Activated CD4-positive, CD25-positive, alpha-beta regulatory T cell treated with anti-CD3 and anti-CD28 coated beads, Interleukin-2, amount 50 U/mL, for 16 hours (primary cell): ENCODE measurements at places on chromosomes 12 and 14.

GRCh38 chr12:47808050-47808449, 11.7 kb downstream of the HDAC7 start:
- DNase-seq, result peak; percentile 62

GRCh38 chr14:52314595-52315354, 663 bp downstream of the PTGER2 start:
- no peak for DNase-seq

GRCh38 chr12:31321186-31321896, 4.6 kb downstream of the SINHCAF start:
- DNase-seq, result no peak

DNA sequence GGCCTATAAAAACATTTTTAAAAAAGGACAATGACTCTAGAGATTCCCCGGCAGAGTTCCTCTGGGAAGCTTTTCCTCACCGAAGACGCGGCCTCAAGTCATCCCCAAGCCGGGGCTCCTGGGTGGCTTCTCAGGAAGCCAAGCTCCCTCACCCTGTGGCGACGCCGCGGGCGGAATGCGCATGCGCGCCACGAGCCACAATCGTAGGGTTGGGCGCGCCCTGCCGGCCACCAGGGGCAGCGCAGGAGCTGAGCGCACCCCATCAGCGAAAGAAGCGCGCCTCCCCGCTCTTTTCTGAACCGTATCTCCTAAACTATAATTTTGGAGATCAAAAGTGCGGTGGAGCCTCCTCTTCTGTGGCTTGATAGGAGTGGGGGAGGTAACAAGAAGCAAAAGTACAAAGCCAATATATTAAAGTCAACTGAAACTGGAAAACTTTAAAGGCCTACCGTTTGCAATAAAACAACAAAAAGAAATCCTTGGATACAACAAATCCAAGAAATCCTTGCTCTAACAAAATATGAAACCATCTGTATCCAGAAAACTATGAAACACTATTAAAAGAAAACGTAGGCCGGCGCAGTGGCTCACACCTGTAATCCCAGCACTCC, 17.4 kb upstream of the CHFR start:
- peak; percentile 79 for DNase-seq

GRCh38 chr12:69508621-69509020, 38.4 kb downstream of the FRS2 start:
- DNase-seq, result no peak

GRCh38 chr14:93067088-93067487, 48.6 kb downstream of the ITPK1 start:
- no peak for DNase-seq

DNA sequence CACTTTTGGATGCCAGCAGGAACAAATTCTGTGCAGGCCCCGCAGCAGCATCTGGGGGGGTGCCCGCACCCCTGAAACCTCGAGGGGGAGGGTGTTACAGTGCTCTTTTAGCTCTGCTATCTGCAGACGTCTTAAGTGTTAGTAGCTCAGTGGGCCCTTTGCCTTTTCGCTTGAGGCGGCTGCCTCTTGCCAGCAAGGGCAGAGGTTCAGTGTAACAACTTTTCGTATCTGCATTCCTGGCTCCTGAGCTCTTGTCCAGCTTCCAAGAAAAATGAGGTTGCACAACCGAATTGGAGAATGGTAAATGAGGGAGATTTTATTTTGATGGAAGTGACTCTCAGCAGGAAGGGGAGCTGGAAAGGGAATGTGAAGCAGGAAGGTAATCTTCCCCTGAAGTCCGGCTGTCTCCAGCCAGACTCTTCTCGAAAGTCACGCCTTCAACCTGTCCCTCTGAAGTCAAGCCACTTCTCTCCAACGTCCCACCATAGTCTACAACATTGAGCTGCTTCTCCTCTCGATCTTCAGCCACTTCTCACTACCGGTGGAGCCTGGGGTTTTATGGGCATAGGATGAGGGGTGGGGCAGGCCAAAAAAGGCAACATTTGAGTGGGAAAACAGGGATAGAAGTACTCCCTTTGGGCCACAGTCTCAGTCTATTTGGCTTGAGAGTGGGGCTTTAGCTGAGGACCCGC, 17.8 kb downstream of the TAS2R50 start:
- DNase-seq, result no peak

- DNase-seq, result no peak
These were observed 65.0 kb downstream of the CHST11 start for GRCh38 chr12:104521731-104522130.

GRCh38 chr12:22765421-22766130, 140.6 kb downstream of the ETNK1 start:
- no peak for DNase-seq

DNA sequence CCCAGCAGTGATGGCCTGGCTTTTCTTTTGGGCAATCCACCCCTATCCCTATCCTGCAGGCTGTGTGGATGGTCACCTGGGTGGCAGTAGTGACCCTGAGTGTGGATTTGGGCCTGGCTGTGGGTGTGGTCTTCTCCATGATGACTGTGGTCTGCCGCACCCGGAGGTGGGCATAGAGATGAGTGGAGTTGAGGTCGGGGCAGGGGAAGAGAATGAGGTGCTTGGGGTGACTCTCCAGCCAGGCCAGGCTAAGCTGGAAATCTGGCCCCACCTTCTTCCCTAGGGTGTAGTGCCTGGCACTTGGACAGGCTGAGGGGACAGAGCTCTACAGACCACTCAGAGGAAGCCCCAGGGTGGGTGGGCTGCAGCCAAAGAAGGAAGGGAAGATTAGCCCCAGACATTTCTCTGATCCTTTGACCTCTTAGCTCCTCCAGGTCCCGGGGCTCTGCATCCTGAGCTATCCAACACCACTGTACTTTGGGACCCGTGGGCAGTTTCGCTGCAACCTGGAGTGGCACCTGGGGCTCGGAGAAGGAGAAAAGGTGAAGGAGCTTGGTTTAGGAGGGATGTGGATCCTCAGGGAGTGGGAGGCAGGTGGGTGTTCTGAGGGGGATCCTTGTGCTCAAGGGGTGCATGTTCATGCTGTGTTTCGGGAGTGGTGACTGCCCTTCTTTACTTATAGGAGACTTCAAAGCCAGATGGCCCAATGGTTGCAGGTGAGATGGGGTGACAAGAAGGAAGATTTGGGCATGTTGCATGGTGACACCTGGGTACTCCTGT, 8.4 kb downstream of the B4GALNT1 start:
- no peak for DNase-seq

DNA sequence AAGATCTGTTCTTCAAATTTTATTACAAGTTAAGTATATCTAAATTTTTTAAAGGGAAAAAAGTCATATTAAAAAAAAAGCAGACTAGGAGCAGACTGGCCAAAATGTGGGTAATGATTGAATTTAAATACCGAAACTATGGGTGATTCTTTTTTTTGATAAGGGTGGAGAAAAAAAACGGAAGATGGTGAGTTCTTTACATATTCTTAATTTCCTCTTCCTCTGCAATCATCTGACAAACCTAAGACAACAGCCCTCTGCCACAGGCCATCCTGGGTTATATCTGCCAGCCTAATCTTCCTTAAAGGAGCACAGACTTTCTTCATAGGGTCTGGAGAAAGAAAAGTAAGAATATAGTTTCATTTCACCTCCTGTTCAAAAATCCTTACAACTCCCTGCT, 108.0 kb downstream of the PPP2R5E start:
- DNase-seq, result no peak

- no peak for DNase-seq
These were observed 114.0 kb upstream of the TMPO start for GRCh38 chr12:98401427-98401826.

- DNase-seq, result no peak
These were observed 4.0 kb downstream of the ACVRL1 start for GRCh38 chr12:51911307-51911706.

- DNase-seq, result no peak
These were observed 39.7 kb downstream of the CD163L1 start for GRCh38 chr12:7404275-7404674.

- DNase-seq, result no peak
These were observed 308.1 kb downstream of the EGLN3 start for GRCh38 chr14:33642691-33643244.

- DNase-seq, result no peak
These were observed 156.3 kb downstream of the NUBPL start for GRCh38 chr14:31717294-31718085.

DNA sequence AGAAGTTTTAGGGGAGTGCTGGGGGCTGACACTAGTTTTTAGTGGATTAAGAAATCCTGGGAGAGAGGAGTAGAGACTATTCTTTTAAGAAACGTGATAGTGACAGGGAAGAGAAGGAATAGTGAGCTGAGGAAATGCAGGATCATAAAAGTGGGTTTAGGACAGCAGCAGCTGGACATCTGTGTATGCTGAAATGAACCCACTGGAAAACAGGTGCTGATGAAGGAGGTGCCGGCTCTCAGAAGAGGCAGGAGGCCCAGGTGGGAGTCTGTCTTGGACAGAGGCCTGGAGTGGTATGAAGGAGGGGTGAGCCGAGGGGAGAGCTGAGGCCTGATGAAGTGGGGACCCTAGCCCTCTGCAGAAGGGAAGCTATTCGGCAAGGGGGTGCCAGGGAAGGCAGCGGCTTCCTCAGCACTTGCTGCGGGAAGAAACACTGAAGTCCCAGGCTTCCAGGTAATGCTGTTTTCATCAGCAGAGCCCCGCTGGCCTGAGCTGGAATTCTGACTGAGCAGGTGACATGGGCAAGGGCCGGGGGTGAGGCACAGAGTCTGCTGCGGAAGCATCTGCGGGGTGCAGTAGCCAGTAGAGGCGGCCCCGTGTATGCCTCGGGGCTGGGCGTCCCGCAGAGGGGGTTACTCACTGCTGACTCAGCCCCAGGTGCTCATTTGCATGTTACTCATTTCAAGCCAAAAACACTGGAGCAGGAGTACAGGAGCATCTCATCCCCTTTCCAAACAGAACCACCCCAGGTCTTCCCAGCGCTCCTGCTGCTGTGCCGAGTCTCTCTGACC, 89.7 kb downstream of the TMCC3 start:
- no peak for DNase-seq

DNA sequence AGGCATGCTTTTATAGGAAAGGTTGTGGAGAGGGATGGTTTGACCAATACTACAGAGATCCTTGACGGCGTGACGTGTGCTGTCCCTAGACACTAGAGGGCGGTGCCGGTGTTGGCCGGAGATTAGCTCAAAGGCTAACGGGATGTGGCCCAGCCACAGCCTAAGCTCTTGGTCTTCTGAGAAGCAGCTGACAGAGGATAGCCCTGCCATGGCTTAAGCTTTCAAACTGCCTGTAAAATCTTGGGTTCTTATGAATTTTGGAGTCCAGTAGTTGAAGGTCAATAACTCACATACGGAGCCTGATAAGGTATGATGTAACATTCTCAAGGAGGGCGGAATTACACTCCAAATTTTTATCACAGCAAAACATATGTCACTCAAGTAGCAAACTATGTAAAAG, 515.7 kb upstream of the ATXN7L3B start:
- DNase-seq, result no peak

DNA sequence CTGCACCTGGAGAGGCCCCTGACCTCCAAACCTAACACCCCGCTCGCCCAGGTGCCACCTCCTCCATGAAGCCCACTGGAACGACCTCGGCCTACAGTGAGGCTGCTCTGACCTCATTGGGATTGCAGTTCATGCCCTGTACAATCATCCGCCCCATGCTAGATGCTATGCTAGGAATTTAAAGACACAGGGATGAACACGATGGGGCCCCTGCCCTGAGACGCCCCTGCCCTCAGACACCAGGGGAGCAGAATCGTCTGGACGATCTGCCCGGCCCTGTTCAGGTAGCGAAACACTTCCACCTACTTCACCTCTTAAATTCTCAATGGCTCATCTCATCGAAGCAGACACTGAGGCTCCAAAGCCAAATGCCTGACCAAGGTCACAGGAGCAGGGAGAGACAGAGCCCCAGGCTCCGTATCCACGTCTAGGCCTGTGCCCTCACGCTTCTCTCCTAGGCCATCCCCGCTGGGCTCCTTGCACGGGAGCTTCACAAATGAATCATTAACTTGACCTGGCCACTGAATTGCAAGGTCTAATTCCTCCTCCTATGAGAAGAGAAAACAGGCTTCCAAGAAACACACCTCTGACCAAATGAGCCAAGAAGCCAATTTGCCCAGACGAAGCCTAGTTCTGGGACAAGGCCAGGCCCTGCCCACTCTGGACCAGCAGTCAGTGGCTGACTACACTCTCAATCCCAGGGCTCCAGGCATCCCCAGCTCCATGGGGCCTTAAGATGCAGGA, 35.2 kb downstream of the SCARB1 start:
- no peak for DNase-seq

GRCh38 chr12:7486512-7486911, 17.1 kb downstream of the CD163 start:
- no peak for DNase-seq

GRCh38 chr14:23095196-23096108, at the start of gene C14orf119:
Gene C14orf119, plus strand, starts transcription at chr14:23095505. Its CDS starts 2,154 bp downstream, at chr14:23097659.
- DNase-seq, result peak; percentile 98

DNA sequence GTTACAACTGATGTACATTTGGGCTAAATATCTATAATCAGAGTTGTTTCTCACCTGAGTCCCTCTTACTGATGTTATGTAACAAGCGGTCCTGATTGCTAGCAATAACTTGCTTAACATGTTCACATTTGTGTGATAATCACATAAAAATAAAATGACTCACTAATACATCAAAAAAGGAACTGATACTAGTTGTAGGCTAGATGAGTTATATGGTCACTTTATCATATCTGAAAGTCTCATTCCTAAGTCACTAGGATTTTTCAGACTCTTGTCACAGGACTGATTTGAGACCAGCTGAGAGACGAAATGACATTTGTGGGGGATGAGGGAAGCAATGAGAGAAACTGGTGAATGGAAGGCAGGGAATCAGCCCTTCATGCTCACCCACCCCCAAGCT, 34.3 kb downstream of the NKX2-1 start:
- no peak for DNase-seq

DNA sequence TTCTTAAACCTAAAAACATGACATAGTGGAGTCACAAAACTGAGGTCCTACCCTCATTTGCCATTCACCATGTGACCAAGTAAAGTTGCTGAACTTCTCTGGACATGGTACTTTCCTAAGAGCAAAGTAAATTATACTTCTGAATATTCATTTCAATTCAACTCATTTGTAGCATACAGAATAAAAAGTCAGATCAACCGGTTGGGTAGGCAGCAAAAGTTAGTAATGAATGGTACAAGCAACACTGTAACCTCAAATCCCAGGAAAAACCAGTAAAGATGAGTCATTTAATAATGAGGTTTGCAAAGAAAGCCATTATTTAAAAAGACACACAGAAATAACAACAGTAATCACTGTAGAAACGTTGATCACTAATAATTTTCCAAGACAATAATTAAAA, 8.7 kb downstream of the POLE2 start:
- no peak for DNase-seq

DNA sequence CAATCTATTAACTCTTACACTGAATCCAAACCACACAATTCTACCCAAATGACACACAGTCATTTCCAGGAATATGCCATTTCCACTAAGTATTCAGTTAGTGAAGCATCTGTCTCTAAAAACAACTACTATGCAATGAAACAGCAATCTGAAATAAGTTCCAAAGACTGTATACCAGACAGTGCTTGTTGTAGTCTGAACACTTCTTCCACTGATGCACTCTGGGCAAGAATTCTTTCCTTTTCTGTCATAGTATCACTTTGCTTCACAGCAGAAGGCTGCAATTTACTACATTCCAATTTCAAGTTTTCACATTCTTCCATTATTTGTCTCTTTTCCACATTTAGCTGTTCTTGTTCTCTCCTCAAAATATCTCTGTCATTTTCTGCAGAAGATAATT, 25.8 kb downstream of the TRIP11 start:
- DNase-seq, result no peak
